ENCODE measurements at places on chromosomes 3 and 15.

DNA sequence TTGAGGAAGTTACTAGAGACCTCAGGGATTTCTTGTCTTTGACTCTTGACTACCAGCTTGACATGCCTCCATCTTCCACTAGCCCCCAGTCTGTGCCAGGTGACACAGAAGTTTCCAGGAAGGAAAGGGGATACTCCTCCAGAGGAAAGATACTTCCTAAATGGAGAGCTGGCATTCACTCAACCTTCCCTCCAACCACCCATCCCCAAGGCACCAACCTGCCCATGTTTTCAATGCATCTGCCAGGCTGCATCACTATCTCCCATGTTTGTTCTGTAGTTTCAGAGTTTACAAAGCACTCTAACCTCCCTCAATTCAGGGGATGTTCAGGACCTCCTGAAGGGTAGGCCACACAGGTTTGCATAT is 198.4 kb upstream of the LPP start:
- no peak for DNase-seq

- no peak for DNase-seq
Observed at GRCh38 chr15:76134537-76134936, 74.8 kb downstream of the TMEM266 start.

DNA sequence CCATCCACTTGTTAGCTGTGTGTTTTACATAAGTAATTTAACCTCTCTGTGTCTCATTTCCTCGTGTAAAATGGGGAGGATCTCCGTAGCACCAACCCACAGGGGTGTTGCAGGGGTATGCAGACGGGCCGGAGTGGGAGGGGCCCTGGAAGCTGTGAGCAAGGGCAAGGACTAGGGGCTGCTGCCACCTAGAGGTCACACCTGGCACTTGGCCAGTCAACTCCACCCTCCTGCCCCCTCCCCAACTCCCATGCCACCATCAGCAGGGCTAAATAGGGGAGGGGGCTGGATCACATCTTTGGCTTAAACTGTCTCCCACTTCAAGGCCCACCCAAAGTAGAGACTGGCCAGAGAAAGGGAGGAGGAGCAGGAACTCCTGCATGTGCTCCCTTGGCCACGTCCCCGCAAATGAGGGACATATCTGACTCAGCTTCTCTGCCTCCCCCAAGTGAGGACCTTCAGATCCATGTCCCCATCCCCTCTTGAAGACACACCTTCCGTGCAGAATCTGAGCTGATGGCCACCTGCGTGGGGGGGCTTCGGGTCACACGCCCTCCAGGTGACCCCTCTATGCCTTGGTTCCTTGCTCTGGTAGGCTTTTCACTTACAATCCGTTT is 2.6 kb downstream of the CCDC9B start:
- peak; percentile 20 for DNase-seq

GRCh38 chr3:50616003-50616769 is 765 bp upstream of the MAPKAPK3 start:
- peak; percentile 49 for DNase-seq

- no peak for DNase-seq
Observed at GRCh38 chr15:84609818-84610525, 9.2 kb downstream of the ZSCAN2 start.

- no peak for DNase-seq
Observed at GRCh38 chr3:59818033-59818918, 768.5 kb upstream of the CFAP20DC start.

DNA sequence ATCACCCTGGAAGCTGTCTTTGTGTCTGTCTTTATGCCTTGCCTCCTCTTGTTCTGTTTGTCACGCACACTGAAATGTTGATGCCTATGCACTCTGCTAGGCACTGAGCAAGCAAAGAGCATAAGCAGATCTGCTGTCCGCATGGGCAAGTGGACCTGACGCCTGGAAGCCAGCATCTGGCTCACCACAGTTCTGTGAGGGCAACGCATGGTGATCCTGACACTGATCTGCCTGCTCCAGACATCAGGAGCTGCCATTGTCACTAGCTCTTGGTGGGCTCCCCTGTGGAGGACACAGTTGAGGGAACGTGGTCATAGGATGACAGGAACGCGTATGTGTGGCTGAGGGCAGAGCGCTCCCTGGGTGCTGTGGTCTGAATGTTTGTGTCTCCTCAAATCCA is 234.6 kb downstream of the ADAMTS17 start:
- DNase-seq, result no peak

GRCh38 chr3:104878395-104878794 is 488.3 kb upstream of the ALCAM start:
- DNase-seq, result no peak

DNA sequence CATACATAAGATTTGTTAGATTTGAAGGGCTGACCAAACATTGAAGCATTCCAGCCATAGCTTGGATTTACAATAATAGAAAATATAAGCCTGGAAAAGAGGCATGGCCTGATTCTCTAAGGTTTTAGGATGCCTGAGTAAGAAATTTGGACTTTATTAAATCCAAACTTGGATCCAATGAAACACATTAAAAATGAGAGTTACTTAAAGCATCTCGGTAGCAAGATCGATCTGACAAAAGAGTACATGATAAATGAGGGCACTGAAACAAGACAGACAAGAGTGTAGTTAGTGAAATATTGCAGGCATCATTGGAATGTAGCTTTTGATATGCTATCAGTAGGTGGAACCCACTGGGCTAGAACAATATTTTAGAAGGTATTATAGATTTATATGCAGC is 855.7 kb upstream of the DPPA4 start:
- no peak for DNase-seq

GRCh38 chr3:42020684-42021307 is 58.9 kb upstream of the ULK4 start:
- no peak for DNase-seq

GRCh38 chr15:37764733-37765191 is 169.7 kb upstream of the TMCO5A start:
- no peak for DNase-seq

DNA sequence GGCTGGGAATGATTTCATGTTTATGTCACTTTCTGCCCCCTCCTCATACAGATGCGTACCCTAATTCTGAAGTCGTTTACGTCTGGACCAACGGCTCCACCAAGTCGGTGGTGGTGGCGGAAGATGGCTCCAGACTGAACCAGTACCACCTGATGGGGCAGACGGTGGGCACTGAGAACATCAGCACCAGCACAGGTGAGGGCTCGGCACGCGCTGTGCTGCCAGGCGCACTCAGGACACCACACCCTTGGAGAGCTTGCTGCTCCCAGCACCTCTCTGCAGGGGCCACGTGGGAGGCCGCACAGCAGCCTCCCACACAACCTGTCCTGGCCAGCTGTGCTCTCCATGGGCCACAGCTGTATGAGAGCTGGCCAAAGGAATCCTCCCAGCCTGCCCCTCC is 33.8 kb upstream of the GABRG3 start:
- no peak for DNase-seq

- DNase-seq, result no peak
Observed at GRCh38 chr3:142274908-142275307, 49.5 kb upstream of the GK5 start.

DNA sequence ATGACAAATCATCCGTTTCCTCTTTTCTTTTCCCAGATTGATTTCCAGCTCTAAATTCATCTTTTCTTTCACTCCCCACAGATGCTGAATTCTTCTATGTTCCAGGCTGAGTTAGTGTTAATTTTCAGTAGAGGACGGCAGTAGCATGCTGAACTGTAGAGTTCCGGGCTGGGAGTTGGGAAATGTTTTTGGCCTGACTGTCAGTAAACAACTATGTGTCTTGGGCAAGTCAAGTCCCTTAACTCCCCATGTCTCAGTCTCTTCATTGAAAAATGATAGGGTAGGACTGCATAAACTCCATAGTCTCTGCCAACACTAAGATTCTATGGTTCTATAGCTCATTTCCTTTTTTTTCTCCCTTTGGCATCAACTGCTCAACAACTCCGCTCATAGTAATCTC is 333.9 kb downstream of the TIGIT start:
- DNase-seq, result no peak

DNA sequence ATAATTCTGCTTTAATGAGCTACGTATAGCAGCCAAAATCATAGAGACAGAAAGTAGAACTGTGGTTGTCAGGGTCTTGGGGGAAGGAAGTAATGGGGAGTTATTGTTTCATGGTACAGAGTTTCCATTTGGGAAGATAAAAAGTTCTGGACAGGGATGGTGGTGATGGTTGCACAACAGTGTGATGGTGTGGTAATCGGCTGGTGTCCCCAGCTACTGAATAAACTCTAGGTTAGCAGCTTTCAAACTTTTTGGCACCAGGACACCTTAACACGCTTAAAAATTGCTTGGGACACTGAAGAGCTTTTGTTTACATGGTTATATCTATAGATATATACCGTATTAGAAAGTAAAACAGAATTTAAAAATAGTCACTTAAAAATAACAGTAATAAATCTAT is 166.0 kb downstream of the NEK11 start:
- DNase-seq, result no peak

GRCh38 chr15:91572110-91572509 is 281.4 kb upstream of the SLCO3A1 start:
- peak; percentile 93 for DNase-seq

DNA sequence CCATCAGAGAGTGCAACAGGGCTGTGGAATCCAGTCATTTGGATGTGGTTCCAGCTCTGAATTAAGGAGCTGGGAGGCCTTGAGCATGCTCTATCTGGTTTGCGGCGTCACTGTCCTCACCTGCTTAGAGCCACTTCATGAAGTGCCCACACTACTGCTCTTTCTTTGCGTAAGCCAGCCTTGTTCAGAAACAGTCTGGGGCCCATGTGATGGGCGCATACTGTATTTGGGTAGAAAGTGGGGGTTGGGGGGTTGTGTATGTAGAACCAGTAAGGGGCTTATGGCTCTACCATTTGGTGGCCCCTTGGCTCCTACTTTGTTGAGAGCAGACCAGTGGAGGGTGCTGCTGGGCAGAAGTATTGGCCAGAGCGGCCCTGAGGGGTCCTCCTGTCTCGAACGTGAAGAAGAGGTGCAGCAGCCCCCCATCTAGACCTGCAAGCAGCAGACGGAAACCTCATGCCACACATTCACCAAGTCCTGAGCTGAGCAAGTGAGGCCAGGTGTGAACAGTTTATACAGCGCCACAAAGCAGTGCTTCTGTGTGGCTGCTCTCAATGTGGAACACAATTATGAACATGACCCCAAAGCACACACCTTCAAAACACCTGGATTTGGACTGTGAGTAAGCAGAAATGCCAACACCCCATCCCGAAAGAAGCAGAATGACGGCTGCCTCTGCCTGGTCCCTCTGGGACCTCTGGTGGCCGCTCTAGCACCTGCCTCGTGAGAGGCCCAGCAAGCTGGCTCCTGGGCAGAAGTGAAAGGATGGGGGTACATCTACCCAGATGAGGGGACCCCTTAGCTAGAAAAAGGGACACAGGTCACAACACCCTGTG is 26.6 kb downstream of the SRPRB start:
- DNase-seq, result peak; percentile 39
